ENCODE measurements at places on chromosomes 6 and 20. TPM values are rescaled to one million over a fixed set of nuclear protein-coding genes. Genes with fewer than 3 reads are reported as not detected.

DNA sequence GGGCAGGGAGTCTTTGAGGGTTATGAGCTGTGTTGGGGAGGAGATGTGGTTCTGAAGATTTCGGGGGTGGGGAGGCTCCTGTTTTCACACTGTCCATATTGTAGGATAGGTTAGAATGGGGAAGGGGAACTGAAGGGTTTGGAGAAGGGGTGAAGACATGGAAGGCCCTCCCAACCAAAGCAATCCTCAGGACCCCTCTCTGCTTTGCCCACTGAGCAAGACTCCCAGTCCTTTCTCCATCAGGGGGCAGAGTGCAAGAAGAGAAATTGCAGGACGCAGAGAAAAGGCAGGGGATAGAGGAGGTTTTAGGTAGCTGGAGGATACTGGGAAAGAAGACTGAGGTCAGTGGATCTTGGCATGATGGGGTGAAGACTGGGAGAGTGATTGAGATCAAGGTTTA, 3.9 kb downstream of the SYNGAP1 start:
- DNase-seq = no peak

DNA sequence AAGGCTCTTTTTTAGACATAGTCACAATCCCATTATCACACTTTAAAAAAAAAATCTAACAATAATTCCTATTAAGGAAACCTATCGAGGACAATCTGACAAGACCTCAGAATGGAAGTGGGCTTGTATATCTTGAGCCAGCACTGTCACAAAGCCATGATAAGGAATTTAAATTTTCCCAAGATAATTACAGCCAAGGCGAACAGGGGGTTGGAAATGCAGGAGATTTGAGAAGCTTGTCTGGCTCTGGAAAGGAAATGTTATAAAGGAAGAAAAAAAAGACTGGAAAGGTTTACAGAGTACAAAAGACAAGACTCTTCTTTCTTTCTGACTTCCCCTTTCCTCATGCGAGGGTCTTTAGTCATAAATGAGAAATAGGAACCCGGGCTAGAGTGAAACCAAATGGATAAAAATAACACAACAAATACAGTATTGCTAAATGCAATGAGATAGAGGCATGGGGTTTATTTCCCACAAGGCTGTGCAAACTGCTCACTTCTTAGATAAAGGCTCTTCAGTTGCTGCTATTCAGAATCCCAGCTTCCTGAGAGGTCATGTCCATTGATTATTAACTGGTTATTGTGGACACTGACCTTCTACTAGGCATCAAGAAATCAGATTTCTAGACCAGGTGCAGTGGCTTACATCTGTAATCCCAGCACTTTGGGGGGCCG, 13.4 kb upstream of the GHRH start:
- no peak for DNase-seq

DNA sequence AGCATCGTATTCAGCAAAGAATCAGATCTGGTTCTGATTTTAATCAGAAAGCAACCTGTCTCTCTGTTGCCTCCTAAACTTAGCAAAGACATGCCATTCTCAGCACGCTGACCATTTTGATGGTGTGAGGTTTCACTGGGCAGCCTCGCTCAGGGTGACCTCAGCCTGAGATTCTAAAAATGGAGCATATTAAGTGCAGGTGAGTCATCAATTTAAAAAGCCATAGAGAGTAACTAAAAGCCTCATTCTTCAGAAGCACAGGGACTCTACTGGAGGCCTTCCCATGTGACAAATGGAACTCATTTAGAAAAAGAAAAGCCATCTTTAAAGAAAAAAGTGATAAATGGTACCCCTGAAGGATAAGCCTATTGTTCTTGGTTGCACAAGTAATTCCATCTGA, 91.3 kb downstream of the FILIP1 start:
- DNase-seq = no peak

- peak; percentile 33 for DNase-seq
These were observed 611 bp downstream of the EPB41L2 start for GRCh38 chr6:131062241-131063027.

- DNase-seq = peak; percentile 53
These were observed 24.1 kb upstream of the MAP3K7 start for GRCh38 chr6:90610751-90611542.

DNA sequence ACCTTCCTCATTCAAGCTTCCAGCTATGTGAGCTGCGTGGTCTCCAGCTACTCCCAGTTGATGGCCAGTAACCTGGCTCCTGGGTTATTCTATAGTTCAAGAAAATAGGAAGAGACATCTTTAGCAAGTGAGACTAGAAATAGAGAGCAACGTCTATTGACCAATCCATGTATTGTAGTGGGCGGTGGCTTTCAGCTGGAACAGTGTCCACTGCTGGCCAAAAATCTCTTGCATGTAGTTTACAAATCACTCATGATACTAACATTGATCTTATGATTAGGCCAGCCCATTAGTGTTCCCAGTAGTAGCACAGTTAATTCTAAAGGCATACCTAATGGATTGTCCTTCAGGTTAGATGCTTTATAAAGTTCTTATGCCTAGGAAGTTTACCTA, 58.9 kb upstream of the SCP2D1 start:
- no peak for DNase-seq

DNA sequence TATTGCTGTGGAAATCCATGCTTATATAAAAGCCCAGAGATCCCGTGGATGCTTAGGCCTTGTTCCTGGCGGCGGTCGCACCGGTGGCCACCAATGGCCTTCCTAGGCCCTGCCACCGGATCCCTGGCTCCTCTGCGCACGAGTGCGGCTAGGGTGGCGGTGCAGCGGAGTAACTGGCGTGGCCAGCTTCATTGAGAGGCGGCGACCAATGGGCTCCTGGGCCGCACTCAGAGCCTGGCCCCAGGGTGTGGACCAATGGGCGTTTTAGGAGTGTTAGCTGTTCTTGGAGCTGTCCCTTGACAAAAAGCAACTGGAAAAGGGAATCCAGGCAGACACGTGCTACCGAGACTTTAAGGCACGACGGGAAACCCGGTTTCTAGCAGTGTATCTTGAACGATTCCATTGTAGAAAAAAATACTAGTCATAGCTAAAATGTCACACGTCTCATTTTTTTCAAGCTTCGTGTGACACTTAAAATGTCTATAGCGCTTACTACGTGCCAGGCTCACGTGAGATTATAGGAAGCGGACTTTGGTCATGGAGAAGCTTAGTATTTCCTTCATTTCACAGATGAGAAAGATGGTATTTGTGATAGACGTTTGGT, 1.7 kb downstream of the AMD1 start:
- DNase-seq = peak; percentile 77

DNA sequence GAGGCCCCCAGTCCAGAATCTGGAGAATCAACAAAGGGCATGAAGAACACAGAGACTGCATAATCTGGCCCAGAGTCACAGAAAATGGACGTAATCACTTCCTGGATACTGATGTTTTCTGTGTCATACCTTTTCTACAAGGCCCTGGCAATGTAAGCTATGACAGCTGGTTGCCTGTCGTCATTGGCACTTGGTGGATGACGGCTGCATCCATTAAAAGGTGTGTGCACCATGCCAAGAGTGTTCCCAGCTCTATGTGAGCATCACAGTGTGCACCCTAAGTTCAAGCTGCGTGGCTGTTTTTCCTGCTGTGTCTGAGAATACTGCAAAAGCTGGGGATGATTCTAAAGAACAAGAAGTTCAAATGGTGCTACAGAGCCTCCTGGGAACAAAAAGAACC, 275.2 kb upstream of the CNR1 start:
- DNase-seq = no peak

- DNase-seq = no peak
These were observed 591.0 kb upstream of the GJE1 start for GRCh38 chr6:141541581-141542324.

ANKRD66 gene
- total RNA-seq = not detected

RCAN2 gene
- 17.0 TPM for total RNA-seq

TUBB gene
- 1,094 TPM for total RNA-seq

GJA10 gene
- not detected for total RNA-seq

EYA4 gene
- total RNA-seq = 8.1 TPM
